Neural progenitor cell (in vitro differentiated cells): ENCODE measurements at places on chromosomes 5 and 9. TPM values are rescaled to one million over a fixed set of nuclear protein-coding genes. Genes with fewer than 3 reads are reported as not detected.

- no peak for DNase-seq
Measured at GRCh38 chr5:96856371-96856770, 19.9 kb upstream of the ERAP2 start.

- DNase-seq = no peak
Measured at GRCh38 chr5:178769617-178770260, 39.3 kb upstream of the ZNF354A start.

The LTC4S gene
- total RNA-seq = 0.81 TPM in 1 of 2 replicates, not detected in the other

The LCN15 gene
- not detected in 2 replicates for total RNA-seq
